EH (cell line): ENCODE measurements at places on chromosomes 4 and X.

GRCh38 chr4:165152527-165152926 lies 39.9 kb upstream of the TMEM192 start:
- no peak for DNase-seq

DNA sequence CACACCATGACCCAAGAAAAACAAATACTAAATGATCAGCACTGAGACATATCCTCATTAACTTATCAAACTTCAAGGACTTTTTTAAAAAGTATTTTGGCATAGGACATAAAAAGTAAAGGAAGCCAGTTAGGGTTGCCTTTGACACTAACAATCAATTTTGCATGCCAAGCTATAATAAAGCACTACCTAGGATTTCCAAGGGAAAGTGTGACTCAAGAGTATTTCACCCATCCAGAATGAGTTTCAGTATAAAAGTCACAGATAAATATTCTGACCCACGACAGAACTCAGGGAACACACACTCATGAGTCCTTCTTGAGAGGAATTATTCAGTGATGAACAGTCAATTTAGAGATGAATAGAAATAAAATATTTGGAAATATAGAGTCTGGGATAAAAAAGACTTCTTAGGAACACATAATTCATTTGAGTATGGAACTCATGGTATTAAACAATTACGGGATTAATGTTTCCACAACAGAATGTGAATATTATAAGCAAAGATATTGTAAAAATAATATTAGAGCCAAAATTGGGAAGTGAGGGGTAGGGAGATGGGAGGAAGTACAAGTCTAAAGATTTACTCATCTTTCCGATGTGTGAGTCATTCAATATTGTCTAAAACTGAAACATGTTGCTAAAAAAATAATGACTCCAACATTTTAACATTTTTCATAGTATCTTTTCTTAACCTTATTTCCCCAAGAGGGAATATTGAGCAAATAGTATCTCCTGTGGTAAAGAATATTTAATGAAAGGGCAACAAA lies 143.5 kb upstream of the LNX1 start:
- DNase-seq, result peak; percentile 75

GRCh38 chrX:99184153-99184552 lies 1225.9 kb downstream of the PCDH19 start:
- no peak for DNase-seq

GRCh38 chrX:148947399-148947975 lies 447.1 kb downstream of the AFF2 start:
- no peak for DNase-seq

GRCh38 chr4:98572697-98573096 lies 85.7 kb downstream of the TSPAN5 start:
- DNase-seq, result peak; percentile 32

DNA sequence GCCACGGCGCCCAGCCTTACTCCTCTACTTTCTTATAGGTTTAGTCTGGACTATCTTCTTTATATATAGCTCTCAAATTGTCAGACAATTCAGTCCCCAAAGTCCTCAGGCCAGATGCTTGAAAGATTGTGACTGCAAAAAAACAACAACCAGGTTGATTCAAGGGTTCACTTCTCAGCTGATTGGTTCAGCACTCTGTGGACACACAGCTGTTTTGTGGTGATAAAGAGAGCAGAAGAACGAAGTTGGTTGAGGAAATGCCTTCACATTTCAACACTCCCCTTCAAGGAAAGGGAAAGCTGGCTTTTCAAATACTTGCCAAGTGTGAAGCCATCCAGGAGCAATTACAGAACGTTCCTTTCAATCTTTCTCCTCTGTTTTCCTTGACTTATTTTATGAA lies 166.8 kb downstream of the SHROOM3 start:
- DNase-seq, result peak; percentile 69

DNA sequence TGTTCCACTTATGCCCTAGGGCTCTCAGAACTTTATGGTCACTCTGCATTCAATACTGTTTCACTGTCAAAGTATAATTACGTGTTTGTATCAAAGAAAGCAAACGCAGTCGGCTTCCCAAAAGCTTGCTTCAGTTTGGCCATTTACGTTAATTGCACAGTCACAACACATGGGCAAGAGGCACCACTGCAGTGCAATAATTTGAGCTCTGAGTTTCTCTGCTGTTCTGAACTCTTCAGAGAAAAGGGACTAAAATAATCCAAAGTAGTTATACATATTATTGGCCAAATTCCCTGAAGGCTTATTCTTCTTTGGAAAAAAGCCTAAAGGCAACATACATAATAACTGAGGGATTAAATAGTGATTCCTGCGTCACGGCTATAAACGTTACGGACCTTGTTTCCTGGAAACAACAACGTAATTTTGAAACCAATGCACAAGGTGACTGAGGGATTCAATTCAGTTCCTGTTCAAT lies 51.3 kb downstream of the RNF150 start:
- DNase-seq, result no peak

DNA sequence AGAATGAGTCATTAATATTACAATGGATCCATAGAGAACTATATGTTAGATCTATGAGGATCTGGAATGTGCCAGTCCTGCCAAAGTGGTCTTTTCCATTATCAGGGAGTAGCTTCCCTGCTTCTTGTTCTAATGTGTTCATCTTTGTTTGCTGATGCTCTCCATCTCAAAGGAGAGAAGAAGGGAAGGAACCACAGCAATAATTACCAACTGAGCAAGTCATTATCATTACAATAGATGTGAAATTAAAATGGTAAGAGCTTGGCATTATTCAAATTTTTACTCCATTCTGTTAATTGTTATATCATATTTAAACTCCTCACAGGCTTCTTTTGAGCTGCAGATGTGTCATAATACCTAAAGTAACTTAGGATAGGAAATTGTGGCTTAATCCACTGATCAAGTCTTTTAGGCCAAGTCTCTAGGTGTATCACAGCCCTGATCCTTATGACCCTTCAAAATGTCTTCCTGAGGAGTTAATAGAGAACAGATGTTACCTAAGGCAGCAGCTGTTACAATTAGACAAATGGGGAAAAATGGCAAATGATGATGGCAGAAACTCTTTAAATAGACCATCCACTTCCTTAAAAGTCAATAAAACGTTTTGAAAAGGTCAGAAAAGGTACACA lies 1492.7 kb upstream of the IGFBP7 start:
- DNase-seq, result no peak

DNA sequence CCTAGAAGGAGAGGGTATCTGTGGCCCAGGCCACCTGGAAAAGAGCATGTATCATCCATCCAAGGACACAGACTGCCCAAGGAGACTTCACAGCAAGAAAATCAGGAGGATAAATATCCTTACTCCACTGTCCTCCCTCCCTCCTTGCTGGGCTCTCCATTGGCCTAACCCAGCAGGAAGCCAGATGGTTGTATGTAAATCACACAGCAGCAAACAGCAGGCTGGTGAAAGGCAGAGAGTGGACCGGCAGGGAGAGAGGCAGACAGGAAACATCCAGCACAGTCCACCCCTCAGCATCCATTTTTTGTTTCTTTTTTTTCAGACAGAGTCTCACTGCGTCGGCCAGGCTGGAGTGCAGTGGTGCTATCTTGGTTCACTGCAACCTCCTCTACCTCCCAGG lies 17.5 kb downstream of the TXK start:
- DNase-seq, result no peak

DNA sequence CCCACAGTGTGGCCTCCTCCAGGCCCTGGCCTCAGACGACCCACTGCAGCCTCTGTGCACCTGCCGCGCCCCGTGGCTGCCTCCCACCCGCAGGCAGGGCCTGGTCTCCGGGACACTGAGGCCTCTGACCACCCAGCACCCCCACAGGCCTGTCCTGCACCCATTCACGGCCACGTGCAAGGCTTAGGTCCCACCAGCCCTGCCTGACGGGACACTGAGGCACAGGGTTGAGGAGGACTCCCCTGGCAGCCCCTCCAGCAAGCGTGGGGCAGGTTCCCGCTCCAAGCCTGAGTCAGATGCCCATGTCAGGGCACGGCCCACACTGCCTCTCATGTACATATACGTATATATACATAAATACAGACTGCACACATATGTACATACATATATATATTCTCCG lies 23.5 kb downstream of the NELFA start:
- DNase-seq, result no peak

DNA sequence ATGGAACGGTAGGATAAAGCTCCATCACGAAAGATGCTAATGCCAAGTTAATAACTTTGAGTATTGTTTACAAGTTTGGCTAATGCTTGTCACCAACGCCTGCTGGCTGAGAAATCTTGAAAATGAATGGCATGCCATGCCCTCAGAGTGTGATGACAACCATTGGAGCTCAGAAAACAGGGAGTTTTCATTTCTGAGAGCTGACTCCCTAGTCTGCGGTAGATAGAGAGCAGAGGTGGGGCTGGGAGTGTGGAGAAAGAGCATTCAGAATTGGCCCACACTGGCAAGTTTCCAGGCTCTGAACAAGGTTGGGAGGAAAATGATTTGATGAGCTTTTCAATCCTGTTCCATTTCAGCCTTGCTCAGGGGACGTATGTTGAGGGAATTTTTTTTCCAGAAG lies 183.9 kb downstream of the CPEB2 start:
- peak; percentile 1 for DNase-seq
